ENCODE measurements at places on chromosomes 5 and 9.

- no peak for DNase-seq
Observed at GRCh38 chr5:150787656-150788055, 9.1 kb downstream of the SMIM3 start.

DNA sequence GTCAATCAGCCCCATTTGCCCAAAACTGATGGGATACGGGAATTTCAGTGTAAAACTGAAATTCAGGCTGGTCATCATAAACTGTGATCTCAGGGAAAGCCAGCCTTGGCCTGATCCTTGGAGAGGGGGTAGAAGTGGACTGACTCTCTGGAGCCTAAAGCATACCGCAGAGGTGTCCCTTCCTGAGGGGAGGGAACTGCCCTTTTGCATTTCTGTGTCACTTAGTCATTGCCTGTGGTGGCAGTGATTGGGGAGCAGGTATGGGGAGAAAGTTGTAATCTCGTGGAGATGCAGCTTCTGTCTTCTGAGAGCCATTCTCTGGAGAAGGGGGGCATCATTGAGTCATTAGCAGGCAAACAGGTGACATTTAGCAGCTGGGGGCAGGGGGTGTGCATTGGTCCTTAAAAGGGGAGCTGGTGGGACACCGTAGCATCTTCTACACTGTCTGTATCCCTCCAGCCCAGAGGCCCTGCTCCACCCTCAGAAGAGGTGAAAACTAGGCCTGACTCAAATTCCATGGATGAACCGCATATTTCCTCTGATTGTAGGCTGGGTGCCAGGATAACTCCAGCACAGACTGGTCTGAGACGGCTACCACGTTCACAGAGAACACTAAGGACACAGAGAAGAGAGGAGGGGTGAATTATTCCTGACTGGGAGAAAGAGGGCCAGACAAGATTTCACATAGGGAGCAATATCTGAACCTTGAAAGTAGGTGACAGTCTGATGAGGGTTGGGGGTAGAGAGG is 143.3 kb downstream of the SEC61B start:
- no peak for DNase-seq

- no peak for DNase-seq
Observed at GRCh38 chr5:60447488-60447920, 252.5 kb downstream of the DEPDC1B start.

DNA sequence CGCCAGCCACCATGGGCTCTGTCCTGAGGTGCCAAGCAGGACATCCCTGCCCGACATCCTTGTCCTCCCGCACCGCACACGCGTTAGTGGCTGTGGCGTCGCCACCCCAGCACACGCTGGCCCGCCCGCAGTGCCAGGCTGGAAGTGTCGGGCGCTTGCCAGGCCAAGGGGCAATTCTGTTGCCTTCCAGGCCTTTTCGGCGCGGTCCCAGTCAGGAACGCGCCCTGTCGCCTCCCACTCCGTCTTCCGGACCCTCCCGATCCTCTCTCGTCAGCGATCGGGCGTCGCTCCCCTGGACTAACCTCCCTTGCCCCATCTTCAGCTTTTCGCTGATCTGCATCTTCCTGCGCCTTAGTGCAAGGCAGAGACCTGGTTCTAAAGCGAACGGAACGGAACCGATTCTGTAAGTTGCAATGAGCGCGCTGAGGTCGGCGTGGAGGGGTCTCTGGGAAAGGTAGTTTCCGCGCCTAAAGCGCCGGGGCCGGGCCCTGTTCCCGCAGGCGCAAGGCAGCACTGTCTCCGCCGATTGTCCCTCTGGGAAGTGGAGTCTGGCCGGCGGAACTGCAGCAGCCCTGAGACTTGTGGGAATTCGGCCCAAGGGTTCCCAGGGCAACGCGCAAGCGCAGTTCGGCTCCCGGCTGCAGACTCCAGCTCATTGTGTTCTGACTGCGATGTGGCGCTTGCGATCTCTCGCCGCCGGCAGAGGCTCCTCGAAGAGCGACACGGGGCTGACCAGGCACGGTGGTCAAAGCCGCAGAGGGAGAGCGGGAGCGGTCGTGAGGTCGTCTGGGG is at the start of gene ZNF454:
TSS of gene ZNF454 (plus strand) at position 630 of the 792 bp plus-strand sequence. CDS start 1,594 bp downstream, outside the sequence.
- DNase-seq, result no peak

- no peak for DNase-seq
Observed at GRCh38 chr5:89996335-89996734, 413.2 kb downstream of the CETN3 start.

- peak; percentile 62 for DNase-seq
Observed at GRCh38 chr5:109567374-109568044, 122.2 kb upstream of the MAN2A1 start.

DNA sequence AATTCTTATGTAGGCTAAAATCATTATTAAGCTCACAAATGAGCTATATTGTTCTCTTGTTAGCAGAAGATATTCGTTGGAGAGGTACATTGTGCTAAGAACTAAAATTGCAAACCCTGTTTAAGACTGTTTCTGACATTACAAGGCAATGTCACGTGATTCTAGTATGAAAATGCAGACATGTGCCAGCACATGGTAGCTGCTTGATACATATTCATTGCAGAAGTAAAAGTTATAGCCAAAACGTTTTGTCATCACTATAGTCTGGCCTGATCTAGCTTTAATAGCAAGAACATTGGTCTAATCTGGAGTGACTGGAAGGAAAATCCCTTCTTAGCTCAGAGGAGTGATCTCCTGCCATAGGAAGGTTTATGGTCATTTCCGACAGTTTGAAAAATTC is 144.7 kb downstream of the CFAP90 start:
- DNase-seq, result no peak

DNA sequence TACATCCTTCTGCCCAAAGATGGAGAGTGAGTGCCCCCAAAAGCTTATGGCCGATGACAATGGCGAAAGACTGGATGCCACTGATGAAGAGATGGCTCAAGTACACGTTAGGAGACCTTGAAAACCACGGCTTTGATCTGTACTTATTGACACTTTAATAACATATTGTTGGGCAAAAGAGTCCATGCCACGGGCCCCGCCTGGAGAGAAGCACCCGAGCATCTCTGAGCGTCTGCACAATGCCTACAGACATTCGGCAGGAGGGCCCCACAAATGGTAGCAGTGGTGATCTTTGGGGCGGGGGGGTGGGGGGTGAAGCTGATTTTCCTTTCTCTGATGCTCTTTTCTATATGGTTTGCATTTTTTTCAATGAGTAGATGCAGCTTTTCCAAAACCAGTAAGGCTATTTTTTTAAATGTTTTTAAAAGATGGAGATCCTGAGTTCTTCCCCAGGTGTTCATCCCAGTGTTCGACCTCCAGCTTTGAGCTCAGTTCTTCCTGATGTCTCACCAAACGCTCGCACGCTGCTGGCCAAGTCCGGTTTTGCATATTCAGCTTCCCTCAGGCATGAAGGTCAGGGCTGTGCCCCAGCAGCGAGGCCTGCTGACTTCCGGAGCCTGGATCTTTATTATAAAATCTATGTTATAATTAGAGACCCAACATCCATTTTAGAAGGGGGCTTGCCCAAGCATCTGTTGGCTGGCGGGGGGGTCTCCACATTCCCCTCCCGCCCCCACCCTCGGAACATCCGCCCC is 34.3 kb upstream of the BARHL1 start:
- DNase-seq, result no peak

- DNase-seq, result no peak
Observed at GRCh38 chr9:1058826-1059487, 8.8 kb downstream of the DMRT2 start.

- DNase-seq, result no peak
Observed at GRCh38 chr5:66144834-66145390, 812 bp downstream of the SREK1 start.

- DNase-seq, result no peak
Observed at GRCh38 chr5:38557308-38557710, 863 bp upstream of the LIFR start.

- DNase-seq, result no peak
Observed at GRCh38 chr9:93136011-93136440, 2.0 kb upstream of the NINJ1 start.

GRCh38 chr5:2908086-2908485 is 156.6 kb upstream of the IRX2 start:
- peak; percentile 19 for DNase-seq

DNA sequence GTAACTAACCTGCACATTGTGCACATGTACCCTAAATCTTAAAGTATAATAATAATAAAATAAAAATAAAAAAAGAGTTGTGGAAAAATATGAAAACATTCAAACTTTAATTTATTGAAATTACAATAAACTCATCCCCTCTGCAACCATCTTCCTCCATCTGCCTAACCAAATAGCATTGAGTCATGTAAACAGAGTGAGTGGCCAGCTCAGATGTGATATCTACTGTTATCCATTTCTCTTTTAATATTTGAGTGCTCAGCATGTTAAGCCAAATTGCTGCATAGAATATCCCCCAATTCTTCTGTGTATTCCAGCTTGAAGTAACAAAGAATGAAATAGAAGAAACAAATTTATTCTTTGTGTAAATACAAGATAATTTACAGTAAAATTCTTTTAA is 124.4 kb upstream of the HMHB1 start:
- no peak for DNase-seq
